ENCODE measurements at places on chromosomes 5 and 9.

GRCh38 chr9:86940774-86941173 lies 6.5 kb downstream of the GAS1 start:
- DNase-seq: no peak

DNA sequence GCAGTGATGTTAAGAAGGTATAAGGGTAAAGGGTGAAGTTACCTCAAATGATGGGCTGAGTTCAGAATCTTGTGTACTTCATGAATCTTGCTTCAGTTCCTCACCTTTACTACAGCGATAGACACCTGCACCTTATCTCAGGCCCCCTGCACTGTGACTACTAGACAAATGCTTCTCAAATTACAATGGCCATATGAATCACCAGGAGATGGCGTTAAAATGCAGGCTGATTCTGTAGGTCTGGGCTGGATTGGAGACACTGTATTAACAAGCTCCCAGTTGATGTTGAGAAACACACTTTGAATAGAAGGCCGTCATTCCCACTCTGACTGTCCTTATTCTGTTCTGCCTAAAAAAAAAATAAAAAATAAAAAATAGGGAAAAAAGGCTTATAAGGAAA lies 29.8 kb downstream of the TARS1 start:
- peak; percentile 33 for DNase-seq

- DNase-seq: peak; percentile 91
Observed at GRCh38 chr5:57494104-57495098, 11.8 kb upstream of the ACTBL2 start.

- no peak for DNase-seq
Observed at GRCh38 chr9:77750981-77751340, 102.8 kb upstream of the GNA14 start.

- DNase-seq: peak; percentile 98
Observed at GRCh38 chr5:153896701-153897100, 142.0 kb downstream of the FAM114A2 start.

DNA sequence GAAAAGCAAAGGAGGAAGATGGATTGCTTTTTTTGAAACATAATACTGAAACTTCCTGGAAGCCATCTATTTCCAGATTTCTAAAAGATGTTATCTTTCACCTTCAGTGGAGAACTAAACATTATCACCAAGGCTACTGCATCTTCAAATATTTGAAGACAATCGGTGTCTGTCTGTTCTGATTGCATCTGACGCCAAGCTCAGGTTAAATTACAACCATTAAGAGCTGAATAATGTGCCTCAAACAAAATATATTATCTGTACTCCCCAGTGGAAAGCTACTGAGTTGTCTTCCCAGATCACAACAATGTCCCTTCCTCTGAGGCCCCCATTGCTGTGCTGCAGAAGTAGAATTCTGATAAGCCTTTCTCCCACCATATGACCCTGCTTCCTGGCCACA lies 342.3 kb downstream of the PLK2 start:
- DNase-seq: no peak

- DNase-seq: no peak
Observed at GRCh38 chr9:36974731-36975130, 59.3 kb downstream of the PAX5 start.

Data from MV-4-11 (cell line).